AG10803 (cell line): ENCODE measurements at places on chromosomes 7 and 10.

DNA sequence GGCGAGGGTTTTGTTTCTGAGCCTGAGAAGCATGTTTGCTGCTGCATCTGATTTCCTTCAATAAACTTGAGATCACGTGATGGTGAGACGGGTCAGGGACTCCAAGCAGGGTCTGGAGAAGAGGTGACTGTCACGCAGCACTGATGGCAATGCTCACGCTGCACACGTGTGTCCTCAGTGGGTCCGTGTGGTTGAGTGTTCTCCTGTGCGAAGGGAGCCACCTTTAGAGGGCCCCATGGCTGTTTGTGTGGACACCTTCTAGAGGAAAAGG is 100.4 kb downstream of the WDR37 start:
- no peak for DNase-seq

DNA sequence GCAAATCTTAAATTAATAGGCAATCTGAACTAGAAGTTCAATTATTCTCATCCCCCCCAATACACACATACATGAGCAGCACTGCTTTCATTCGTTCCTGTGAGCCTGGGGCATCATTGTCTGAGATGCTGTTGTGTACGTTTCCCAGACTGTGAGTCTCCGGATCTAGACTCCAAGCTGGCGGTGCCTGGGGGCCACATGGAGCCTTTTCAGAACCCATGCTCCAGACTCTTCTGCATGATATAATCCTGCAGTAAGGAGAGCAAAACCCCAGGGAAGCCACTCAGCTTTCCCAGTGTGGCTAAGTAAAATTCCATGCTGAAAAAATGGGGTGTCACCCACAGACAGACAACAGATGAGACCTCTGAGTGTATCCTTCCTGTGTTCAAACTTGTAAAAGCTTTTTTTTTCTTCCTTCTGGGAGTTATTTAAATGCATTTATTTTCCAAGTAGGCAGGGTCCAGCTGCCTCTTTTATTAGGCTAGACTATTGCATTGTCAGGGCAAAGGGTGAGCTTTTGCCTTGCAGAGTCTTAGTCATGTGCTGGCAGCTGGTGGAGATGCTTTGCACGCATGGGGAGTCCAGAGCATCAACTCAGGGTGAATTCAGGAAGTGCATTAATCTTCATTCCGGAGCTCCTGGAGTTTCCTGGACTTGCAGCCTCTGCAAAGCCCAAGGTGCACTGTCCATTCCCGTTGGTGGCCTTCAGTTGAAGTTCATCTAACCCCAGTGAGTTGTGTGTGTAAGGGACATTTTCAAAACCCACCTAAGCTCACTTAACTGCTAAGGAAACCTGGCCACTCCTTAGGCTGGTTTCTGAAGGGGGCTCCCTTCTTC is 185.7 kb upstream of the ADO start:
- peak; percentile 89 for DNase-seq

GRCh38 chr7:83832009-83832408 is 183.1 kb upstream of the SEMA3E start:
- no peak for DNase-seq

DNA sequence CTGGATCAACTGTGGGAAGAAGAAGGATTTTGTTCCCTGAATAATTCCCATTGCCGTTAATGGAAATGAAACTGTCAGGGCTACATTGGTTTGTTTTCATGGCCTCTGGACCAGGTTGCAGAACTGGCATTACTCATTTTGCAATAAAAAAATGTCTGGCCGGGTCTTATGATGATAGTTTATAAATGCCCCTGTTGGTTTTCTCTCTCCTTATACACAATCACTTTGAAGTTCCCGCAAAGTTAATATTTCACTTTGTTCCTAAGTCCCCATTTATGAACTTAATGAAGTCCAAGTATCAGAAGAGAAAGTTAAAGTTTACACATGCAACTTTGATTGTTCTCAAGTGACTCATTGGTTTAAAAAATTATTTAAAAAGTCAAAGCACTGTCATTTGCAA is 150.7 kb upstream of the PRR15 start:
- DNase-seq = no peak

DNA sequence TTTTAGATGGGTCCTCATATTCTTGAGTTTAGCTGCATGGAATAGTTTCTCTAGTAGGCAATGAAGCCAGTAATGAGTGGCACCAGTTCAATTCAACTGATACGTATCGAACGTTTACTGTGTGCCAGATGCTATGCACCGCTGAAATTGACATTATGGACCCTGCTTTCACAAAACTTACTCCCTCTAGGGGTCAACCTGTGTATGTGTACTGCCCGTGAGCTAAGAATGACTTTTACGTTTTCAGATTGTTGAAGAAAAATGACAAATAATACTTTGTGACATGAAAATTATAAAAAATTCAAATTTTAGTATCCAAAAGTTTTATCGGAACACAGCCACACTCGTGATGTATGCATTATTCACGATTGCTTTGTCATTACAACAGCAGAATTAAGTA is 95.5 kb downstream of the ZMYND11 start:
- no peak for DNase-seq

- DNase-seq = peak; percentile 9
These were observed 34.6 kb downstream of the KCNMA1 start for GRCh38 chr10:77602913-77603533.

- peak; percentile 56 for DNase-seq
These were observed 39.1 kb upstream of the PARD3 start for GRCh38 chr10:34854147-34854601.

- peak; percentile 76 for DNase-seq
These were observed 89.7 kb downstream of the PTPRE start for GRCh38 chr10:127996586-127996985.

GRCh38 chr10:16987206-16987621 is 142.4 kb downstream of the CUBN start:
- DNase-seq = peak; percentile 88

- DNase-seq = no peak
These were observed 146.1 kb downstream of the CHN2 start for GRCh38 chr7:29340696-29341095.

DNA sequence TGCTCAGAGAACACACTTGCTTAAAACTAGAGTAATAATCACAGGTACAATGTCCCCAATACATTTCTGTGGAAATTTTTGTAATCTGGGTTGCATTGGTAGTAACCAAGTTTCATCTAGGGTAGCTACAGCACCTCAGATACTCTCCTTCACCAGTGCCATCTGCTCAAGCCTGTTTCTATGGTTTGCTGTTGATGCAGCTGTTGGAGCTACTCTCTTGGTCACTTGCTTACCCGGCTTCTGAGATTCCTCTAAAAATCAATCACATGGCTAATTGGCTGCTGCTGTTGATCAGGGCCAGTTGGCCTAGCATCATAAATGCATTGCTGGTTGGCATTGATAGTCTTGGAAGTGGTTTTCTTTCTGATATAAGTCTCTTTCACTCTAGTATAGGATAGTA is 220.8 kb downstream of the BICC1 start:
- no peak for DNase-seq

GRCh38 chr10:122140941-122141623 is 130.0 kb upstream of the BTBD16 start:
- peak; percentile 93 for DNase-seq

- no peak for DNase-seq
These were observed 273.0 kb downstream of the GRM8 start for GRCh38 chr7:126979722-126980121.

- no peak for DNase-seq
These were observed 39.8 kb downstream of the RGS10 start for GRCh38 chr10:119502618-119503155.

DNA sequence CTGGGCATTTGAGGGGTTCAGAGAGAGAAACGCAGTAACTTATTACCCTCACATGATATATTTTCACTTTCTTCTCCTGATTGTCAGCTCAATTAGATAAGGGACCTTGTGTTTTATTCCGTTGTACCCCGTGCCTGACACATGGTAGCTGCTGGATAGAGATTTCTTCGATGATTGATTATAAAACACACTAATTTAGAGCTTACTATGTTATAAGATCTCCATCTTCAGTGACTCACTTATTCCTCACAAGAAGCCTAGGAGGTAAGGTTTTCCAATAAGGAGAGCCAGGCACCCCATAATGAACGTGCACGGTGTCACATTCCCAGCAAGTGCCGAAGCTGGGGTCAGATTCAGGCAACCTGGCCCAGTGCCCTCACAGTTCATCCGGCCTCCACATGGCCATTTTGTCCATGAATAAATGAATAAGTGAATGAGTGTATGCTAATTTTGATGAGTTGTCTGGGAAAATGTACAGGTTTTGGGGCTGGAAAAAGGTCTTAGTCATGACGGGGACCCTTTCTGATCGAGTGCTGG is 138.1 kb upstream of the CDCA7L start:
- DNase-seq = no peak

DNA sequence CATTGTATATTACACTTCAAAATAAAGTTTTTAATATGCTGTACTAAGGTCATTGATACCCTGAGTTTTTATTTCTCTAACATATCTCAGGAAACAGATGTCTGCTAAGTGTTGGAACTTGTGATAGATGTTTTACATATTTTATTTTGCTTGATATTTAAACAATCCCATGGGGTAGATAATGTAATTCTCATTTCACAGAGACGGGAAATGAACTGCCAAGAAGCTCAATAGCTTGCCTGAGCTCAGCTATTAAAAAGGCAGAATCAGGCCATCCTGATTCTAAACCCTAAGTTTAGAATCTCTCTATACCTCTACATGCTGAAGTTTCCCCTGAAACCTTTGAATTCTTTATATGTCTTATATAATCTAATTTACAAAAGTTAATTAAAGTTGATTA is 126.3 kb downstream of the LRRC18 start:
- no peak for DNase-seq

- no peak for DNase-seq
These were observed 150.9 kb upstream of the FOXK1 start for GRCh38 chr7:4531236-4531635.

- no peak for DNase-seq
These were observed 529.8 kb upstream of the C7orf33 start for GRCh38 chr7:148060724-148061123.

DNA sequence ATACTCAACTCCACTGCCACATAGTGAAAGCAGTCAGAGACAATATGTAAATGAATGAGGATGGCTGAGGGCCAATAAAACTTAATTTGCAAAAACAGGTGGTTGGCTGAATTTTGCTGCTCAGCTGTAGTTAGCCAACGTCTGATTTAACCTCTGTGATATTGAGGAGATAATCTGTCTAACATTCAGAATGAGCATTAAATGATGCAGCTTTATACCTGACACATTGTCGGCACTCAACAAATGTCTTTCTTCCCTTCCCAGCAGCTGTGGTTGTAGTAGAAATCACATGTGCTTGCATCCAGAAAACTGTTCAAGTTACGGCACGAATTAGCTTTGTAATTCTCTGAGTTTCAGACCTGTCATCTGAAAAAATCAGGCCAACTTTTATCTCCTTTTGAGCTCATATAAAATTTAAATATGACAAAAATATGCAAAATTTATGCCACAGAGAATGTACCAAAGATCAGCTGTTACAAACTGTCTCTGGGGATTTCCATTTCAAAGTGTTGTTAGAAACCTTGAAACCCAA is 1239.7 kb downstream of the GATA3 start:
- DNase-seq = no peak

DNA sequence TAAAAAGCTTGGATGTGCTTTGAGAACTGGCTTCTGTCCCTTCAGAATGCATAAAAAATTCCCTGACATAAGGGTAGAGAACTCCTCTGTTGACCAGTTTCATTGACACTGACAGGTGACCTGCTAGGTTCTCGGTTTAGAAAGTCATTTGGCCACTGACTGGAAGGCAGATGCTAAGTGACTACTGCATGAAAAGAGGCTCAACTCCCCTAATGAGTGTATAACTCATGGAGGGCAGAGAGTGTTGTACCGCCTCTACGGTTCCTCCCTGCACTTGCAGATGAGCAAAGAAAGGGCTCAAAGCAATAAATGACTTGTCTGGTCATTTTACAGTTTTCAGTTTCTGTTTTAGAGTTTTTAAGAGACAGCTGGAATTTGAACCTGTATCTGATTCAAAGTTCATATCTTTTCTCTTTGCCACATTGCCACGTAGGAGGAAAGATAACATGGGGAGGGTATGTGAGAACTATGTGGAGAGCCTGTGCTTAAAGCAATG is 2.9 kb upstream of the FGL2 start:
- no peak for DNase-seq

GRCh38 chr7:5218564-5219360 is 28.7 kb downstream of the WIPI2 start:
- no peak for DNase-seq

DNA sequence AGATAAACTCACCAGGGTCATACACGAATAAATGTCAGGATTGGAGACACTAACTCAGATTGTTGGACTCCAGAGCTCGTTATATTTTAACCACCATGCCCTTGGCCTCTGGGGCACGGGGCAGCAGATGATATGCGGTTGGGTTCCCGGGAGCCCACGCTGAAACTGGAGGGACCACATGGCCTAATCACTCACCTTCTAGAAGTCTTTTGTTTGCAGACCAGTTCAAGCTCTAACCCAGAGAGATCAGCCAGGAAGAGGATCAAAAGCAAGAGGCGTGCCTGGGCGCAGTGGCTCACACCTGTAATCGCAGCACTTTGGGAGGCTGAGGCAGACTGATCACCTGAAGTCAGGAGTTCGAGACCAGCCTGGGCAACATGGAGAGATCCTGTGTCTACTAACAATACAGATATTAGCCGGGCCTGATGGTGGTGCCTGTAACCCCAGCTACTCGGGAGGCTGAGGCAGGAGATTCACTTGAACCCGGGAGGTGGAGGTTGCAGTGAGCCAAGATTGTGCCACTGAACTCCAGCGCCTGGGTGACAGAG is 42.6 kb upstream of the ECHDC3 start:
- no peak for DNase-seq

DNA sequence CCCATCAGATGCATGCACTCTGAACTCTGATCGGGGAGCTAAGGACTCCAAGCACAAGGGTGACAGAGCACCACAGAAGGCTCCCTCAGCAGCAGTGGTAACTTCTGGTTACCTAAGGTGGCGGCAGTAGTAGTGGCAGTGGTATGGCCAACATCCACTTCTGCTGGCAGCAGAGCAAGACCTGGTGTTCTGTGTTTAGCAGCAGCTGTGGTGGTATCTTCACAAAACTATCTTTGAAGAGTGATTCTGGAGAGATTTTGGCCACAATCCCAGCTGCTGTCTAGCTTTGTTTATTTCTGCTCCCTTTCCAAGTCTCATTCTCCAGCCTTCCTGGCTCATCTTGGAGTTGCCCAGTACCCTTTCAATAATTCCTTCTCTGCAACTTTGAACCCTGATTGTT is 102.4 kb upstream of the LRGUK start:
- DNase-seq = peak; percentile 3

DNA sequence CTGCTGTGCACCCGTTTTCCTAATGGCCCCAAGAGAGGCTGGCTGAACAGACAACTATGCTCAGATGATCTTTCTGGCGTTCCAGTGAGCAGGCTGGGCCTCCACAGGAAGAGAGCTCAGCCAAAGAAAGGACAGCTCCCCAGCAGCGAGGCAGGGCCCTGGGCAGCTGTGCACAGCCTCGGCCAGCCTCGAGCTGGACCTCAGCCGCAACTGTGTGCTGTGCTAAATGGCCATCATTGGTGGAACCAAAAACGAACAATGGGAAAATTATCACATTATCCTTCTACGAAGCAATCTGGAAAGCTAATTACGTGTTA is 97.5 kb downstream of the CTBP2 start:
- DNase-seq = peak; percentile 83

DNA sequence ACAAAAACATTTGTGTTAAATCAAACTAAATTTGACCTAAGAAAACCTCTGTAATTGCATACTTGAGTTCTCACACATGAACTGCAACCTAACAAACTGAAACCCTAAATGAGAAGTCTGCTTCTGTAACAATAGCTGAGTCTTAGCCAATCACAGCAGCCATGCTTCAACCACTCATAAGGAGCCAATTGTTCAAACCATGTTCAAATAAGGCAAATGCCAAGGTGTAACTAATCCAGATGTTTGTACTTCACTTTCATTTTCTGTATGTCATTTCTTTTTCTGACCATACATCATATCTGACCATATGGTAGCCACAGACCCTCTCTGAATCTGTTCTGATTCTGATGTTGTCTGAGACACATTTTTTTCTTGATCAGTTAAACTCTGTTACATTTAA is 47.5 kb upstream of the ANTXRL start:
- DNase-seq = peak; percentile 56
